ENCODE measurements at places on chromosomes 7 and 10. TPM values are rescaled to one million over a fixed set of nuclear protein-coding genes. Genes with fewer than 3 reads are reported as not detected.

BAMBI gene
- 3.2 TPM for polyA plus RNA-seq

PSMC2 gene
- 109 TPM for polyA plus RNA-seq

DNA sequence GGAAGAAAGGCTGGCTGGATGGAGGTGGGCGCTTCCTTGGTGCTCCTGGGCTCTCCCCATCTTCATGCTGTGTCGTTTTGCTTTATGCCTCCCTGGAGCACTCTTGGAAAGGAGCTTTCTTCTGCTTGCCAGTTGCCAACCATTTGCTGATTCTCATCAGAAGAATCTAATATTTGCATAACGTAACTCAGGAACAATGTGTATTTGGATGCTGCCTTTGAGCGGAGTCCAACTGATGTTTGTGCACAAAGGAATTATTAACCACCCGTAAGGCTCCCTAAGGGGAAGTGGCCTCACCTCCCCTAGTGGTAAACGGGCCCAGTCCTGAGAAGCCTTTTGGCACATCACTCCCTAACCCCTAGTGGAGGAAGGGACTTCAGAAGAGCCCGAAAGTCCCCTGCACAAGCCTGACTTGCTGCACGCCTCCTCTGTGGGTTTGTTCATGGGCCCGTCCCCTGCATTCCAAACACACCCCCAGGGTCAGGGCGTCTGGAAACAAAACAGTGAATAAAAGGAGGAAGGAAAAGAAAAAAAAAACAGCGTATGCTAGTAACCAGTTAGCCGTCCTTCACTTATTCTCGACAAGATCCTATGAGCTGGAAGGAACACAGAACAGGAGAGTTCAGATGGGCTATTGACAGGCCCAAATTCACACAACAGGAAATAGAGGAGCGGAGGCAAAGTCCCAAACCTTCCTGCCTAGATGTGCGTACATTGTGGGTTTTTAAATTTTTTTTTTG lies 602.2 kb downstream of the LRMDA start:
- no peak overlapping the region for H3K27ac ChIP-seq
- peaks cover 12% of the 10 kb centered on the region for H3K4me1 ChIP-seq
- DNase-seq = peak; percentile 53
- H3K4me3 ChIP-seq = no peak overlapping the region
- no peaks in the 10 kb centered on the region for H3K27me3 ChIP-seq

DNA sequence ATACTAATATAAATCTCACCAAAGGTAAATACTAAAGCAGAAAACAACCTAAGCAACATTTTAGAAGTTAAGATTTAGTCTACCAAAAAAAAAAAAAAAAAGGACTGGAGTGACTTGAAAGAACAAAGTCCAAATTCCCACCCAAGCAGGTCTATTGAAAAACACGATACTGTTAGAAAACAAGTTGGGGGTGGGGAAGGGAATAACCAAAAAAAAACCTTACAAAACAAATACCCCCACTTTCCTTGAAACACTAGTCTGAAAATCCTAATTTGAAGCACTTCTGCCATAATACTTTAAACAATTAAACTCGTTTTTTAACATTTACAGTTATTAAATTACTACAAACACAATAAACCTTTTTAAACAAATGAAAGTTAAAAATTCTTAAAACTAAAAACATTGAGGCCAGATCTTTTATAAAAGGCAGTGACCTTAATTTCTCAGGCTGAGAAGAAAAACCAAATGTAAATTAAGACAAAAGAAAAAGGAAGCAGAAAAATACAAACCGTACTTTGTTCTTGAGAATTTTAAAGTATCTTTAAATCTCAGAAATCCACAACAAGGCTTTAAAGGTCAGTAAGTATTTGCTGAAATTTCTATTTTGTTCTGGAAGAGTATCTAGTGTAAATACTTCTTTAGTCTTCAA lies 135.1 kb downstream of the NRBF2 start:
- peaks cover 24% of the 10 kb centered on the region for H3K4me1 ChIP-seq
- H3K4me3 ChIP-seq = peak overlapping the region; percentile 99

- H3K36me3 ChIP-seq = no peaks in the 10 kb centered on the region
- H3K27me3 ChIP-seq = no peaks in the 10 kb centered on the region
- no peak overlapping the region for H3K27ac ChIP-seq
- no peaks in the 10 kb centered on the region for H3K4me1 ChIP-seq
- DNase-seq = no peak
- H3K4me3 ChIP-seq = no peak overlapping the region
Measured at GRCh38 chr7:47298636-47299035, 283.3 kb downstream of the TNS3 start.

GRCh38 chr10:25565570-25565969 lies 368.5 kb upstream of the MYO3A start:
- H3K36me3 ChIP-seq = no peaks in the 10 kb centered on the region
- peaks cover 2% of the 10 kb centered on the region for H3K27me3 ChIP-seq
- H3K4me1 ChIP-seq = no peaks in the 10 kb centered on the region
- no peak overlapping the region for H3K4me3 ChIP-seq

Measured in endothelial cell of umbilical vein (primary cell).